MM.1S (cell line): ENCODE measurements at places on chromosomes 4 and X.
A peak's percentile ranks its signal among the peaks of the same experiment; 100 is the strongest.

DNA sequence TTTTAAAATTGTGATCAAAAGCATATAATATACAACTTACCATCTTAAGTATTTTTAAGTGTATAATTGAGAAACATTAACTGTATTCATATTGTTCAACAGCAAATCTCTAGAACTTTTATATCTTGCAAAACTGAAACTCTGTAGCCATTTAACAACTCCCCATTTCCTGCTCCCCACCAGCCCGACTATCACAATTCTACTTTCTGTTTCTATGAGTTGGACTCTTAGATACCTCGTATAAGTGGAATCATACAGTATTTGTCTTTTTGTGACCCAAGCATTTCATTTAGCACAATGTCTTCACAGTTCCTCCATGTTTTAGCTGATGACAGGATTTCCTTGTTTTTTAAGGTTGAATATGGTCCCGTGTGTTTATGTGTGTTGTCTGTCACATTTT, 106.0 kb downstream of the LRBA start:
- peak; percentile 80 for DNase-seq

- no peak for DNase-seq
Measured at GRCh38 chr4:144820011-144820727, 174.2 kb downstream of the HHIP start.

DNA sequence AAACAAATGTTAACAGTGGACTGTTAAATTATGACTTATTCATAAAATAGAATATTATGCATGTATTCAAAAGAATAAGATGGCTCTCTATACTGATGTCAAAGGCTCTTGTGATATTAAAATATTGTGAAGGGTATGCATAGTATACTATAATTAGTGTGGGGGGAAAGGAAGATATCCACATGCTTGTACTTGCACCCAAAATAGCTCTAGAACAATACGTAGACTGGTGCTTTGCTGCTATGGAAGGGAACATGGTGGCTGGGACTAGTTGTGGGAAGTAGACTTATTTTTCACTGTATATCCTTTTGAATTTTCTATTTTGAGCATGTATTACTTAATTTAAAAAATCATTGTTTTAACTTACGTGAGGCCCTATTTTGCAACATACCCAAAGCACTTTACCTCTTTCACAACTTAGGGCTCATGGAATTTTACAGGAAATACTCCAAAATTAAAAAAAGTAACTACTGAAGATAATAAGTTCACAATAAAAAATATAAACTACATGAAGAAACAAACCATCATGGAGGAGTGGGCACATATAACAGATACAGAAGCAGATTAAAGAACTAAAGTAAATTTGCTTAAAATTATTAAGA, 7.9 kb downstream of the PGRMC2 start:
- DNase-seq, result no peak

- DNase-seq, result peak; percentile 98
Measured at GRCh38 chr4:38310446-38311043, 350.3 kb downstream of the PTTG2 start.

DNA sequence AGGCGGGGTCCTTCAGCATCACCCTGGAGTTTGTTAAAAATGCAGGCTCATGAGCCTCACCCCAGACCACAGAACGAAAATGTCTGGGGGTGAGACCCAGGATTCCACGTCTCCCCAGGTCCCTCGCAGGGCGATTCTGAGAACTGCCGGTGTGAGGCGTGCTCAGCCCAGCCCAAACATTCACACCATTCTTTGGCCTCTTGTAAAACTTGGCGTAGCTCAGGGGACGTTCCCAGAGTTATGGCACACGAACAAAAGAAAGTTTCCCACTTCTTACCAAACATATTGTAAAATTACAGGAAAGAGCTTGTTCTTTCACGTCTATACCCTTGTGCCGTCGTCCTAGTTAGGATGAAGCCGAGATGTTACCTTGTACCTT, 12.9 kb downstream of the CD99 start:
- no peak for DNase-seq

DNA sequence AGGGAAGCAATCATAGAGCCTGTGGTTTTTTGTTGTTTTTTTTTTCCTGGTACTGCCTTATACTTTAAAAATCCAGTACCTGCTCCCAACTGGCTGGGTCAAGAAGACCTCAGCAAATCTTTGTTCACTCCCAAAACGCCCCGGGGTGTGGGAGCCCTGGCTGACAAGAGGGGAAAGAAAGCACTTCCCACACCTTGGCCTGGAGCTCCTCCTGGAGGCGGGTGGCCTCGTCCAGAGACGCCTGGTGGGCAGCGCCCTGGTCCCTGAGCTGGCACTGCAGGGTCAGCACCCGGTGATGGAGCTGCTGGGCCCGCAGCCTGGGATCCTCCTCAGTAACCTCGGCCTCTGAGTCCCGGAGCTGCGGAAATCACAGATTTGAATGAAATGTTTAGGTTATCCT, 38.2 kb downstream of the C4orf50 start:
- peak; percentile 42 for DNase-seq

DNA sequence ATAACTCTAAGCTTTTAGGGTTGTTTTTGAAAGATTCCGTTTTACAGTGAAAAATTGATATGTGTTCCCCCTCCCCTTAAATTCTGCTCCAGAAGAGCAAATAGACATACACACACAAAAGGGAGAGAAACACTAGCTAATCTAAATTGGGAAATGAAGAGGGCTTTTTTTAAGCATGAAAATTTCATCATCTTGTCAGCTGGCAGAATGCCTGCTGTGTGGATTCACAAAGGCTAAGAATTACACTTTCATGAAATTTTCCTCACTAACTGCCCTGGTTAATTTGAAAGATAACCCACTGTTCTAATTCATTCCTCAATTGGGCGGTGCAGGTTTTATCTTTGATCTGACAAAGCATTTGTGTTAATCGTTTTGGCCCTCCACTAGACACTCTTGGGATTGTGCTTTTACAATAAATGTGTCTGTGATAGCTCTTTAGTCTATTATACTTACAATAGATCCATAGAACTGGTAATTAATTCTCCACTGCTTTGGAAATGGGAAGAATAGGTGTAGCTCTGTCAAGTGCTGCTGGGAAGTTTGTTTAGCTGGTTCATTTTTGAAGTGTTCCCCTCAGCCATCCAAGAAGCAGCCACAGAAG, 152.9 kb downstream of the POLA1 start:
- DNase-seq, result no peak

DNA sequence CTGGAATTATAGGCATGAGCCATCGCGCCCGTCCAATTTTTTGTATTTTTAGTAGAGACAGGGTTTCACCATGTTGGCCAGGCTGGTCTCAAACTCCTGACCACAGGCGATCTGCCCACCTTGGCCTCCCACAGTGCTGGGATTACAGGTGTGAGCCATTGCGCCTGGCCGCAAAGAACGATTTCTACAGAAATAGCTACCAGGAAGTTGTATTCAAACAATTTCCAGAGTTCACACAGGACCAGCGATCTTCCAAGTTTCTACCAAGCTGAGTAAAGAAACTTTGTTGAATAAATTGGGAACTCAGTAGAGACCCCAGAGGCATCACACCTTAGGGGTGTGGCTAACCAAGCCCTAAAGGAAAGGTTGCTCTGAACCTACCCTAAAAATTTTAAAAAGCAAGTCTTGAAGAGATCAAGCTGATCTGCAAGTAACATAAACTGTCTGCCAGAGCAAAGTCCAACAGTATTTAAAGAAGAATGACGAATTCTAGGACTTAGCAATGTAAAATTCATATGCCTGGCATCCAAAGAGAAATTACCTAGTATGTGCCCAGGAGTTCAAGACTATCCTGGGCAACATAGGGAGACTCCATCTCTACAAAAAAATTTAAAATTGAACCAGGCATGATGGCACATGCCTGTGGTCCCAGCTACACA, 48.4 kb upstream of the USP9X start:
- no peak for DNase-seq

DNA sequence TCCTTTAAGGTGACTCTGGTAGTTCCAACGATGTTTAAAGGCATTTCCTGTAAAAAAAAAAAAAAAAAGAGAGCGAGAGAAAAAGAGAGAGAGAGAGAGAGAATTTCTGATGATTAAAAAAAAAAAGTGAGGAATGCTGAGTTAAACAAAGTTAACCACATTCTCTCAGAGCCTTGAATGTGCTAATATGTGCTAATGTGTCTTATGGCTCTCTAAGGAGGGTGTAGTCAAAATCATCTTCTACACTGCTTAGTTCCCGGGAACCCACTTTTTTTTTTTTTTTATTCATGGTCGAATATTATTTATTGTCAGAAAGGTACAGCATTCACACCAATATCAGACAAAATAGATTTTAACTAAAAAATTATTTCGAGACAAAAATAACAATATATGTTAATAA, 111.7 kb downstream of the SNCA start:
- no peak for DNase-seq

- no peak for DNase-seq
Measured at GRCh38 chr4:169791527-169792156, 33.9 kb upstream of the HPF1 start.

- no peak for DNase-seq
Measured at GRCh38 chrX:41337140-41337539, 3.2 kb downstream of the DDX3X start.

GRCh38 chrX:153640045-153640686, 6.8 kb upstream of the DUSP9 start:
- no peak for DNase-seq

GRCh38 chr4:88528861-88529260, 5.3 kb upstream of the PYURF start:
- no peak for DNase-seq

- DNase-seq, result no peak
Measured at GRCh38 chr4:7103607-7104365, 35.9 kb upstream of the GRPEL1 start.

GRCh38 chr4:145177906-145178538, 2.4 kb downstream of the OTUD4 start:
- DNase-seq, result no peak

GRCh38 chr4:110019153-110019552, 106.5 kb downstream of the EGF start:
- DNase-seq, result no peak

- DNase-seq, result no peak
Measured at GRCh38 chrX:23844502-23845138, 61.6 kb downstream of the SAT1 start.

GRCh38 chr4:663438-664428, 10.3 kb downstream of the ATP5ME start:
- no peak for DNase-seq

DNA sequence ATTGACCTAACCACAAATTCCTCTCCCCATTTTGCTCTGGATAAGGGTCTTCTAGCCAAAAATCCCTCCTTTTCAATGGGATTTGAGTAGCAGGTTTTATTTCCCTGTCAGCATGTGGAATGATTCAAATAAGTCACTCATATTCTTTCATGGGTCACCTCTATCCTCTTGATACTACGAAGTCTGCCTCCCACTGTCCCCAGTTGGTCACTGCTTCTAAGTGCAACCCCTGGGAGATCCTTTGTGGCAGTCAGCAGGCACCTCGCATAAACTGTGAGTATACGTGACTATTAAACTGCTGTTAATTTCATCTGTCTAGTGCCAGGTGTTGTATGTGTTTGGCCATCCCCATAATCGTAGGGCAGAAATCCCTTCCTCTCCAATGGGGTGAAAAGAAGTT, 1667.9 kb upstream of the PCDH7 start:
- DNase-seq, result no peak

- no peak for DNase-seq
Measured at GRCh38 chrX:111386615-111387233, 25.3 kb downstream of the DCX start.

GRCh38 chr4:76292730-76293129, 13.8 kb upstream of the STBD1 start:
- no peak for DNase-seq

DNA sequence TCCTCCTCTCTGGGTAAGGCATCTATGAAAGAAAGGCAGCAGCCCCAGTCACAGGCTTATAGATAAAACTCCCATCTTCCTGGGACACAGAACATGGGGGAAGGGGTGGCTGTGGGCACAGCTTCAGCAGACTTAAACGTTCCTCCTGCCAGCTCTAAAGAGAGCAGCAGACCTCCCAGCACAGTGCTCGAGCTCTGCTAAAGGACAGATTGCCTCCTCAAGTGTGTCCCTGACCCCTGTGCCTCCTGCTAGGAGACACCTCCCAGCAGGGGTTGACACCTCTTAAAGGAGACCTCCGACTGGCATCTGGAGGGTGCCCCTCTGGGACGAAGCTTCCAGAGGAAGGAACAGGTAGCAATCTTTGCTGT, 89.9 kb downstream of the EFHC2 start:
- no peak for DNase-seq

GRCh38 chr4:174255786-174256185, 27.7 kb downstream of the FBXO8 start:
- no peak for DNase-seq

- no peak for DNase-seq
Measured at GRCh38 chr4:147207911-147208310, 262.2 kb upstream of the TTC29 start.

DNA sequence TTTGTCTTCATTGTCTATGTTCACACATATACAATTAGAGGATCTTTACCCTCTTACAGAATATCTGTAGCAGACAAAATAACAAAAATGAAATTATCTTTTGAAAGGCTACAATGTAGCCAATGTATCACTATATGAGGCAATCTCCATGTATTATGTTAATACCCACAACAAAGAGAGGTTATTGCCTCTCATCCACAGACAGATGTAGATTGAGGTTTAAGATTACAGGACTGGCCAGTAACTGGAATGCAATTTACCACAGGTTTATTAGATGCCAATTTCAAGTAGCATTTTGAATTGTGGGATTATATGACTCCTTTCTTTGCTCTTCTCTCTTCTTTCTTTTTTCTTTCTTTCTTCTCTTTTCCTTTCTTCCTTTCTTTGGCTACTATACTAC, 242.6 kb downstream of the ANKRD50 start:
- no peak for DNase-seq

GRCh38 chr4:37434469-37434868, 189.9 kb downstream of the NWD2 start:
- no peak for DNase-seq

DNA sequence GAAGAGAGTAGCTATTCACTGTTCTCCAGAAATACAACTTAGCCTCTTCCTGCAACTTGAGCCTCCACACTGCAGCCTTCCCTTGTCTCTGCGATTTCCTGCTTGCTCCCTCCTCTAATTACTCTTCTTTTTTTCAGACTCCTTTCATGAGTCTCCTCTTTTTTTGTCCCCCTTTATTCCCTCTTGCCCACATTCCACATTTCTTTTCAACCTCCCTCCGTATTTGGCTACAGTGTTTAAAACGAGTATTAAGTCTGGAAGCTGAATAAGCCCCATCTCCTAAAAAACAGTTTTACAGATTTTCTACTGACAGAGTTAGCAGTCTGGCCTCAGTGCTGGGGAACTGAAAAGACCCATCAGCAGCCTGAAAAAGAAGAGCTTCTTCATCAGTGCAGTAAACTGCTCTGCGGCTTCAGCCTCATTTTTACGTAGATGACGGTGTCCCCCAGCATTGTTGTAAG, 141.5 kb downstream of the TENM3 start:
- DNase-seq, result no peak
